Fibroblast of villous mesenchyme (primary cell): ENCODE measurements at places on chromosomes 3 and 15.

GRCh38 chr3:72485641-72486040, 362.6 kb downstream of the SHQ1 start:
- DNase-seq = no peak

- DNase-seq = no peak
These were observed 47.6 kb downstream of the ZBTB38 start for GRCh38 chr3:141415953-141416352.

GRCh38 chr3:45154641-45155147, 8.5 kb upstream of the CDCP1 start:
- no peak for DNase-seq

GRCh38 chr15:78880813-78881212, 8.1 kb downstream of the MORF4L1 start:
- peak; percentile 49 for DNase-seq

GRCh38 chr15:65258375-65259262, 28.1 kb downstream of the PARP16 start:
- peak; percentile 93 for DNase-seq

DNA sequence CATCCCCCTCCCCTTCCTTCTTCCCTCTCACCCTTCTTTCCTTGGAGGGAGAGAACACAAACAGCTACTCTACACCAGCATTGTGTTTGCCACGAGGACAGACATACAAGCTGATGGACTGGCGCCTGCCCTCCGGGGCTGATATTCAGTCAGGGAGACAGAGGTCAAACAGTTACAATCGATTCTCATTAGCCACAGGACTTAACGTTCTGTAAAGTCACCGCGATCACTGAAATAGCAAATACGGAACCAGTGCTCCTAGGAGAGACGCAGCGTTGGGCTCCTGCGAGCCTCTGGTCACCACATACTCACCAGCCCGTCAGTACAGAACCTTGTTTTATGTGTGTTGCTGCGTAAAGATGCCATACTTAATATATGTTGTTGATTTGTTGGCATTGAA, 108.8 kb downstream of the LRRK1 start:
- DNase-seq = no peak

GRCh38 chr15:87967951-87968350, 288.6 kb downstream of the NTRK3 start:
- no peak for DNase-seq

DNA sequence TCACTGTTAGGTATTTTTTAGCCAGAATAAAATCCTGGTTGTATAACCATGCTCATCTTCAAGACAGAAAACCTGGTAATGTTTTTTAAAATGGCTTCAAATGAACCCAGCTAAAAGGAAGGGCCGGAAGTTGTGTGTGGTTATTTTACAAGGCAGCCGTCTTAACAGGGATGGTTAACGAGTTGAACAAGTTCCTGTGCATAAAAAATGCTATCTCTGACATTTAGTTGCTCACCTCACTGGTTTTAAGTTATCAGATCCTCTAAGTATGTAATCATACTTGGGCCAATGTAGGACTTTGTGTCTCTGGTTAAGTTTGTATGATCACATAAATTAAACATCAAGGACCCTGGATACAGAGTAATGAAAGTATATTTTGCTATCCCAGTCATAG, 2.1 kb downstream of the ATP11B start:
- DNase-seq = peak; percentile 70

GRCh38 chr3:24156466-24156865, 211.4 kb downstream of the NR1D2 start:
- peak; percentile 33 for DNase-seq

- no peak for DNase-seq
These were observed 38.5 kb downstream of the PYDC2 start for GRCh38 chr3:191499307-191500080.
